ENCODE measurements at places on chromosomes 6 and 20.
A peak's percentile ranks its signal among the peaks of the same experiment; 100 is the strongest.

- DNase-seq, result no peak
These were observed 87.3 kb upstream of the TULP1 start for GRCh38 chr6:35599761-35600658.

DNA sequence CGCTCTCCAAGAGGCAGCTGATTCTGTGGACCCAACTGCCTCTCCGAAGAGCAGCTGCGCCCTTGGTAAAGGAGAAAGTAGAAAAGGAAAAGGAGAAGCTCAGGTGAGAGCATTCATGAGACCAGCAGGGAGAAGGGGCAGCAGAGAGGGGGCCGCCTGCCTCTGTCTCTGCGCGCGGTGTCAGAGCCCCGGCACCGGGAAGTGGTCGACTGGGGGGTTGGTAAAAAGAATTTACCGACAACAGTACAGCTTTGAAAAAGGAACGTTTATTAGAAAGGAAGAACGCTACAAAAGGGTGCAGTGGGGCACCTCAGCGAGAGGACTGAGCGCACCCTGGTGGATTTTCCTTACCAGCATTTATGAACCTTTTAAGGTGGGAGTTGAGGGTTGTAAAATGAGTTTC, 61.9 kb downstream of the GPR6 start:
- DNase-seq, result peak; percentile 52

DNA sequence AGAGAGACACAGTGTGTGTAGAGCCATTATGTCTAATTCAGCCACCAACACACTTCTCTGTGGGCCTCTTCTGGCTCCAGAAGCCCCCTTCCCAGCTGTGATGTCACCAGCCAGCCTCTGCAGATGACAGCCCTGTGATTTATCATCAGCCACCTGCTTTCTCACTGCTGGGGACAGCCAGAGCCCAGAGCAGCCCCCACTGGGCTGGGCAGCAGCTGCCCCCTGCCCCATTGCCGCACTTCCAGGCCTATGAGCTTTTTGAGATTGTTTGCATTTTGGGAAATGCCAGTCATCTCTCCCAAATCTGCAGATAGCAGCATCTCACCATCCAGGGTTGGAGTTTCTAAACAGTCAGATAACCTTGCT, 21.9 kb upstream of the STX16 start:
- DNase-seq, result no peak

DNA sequence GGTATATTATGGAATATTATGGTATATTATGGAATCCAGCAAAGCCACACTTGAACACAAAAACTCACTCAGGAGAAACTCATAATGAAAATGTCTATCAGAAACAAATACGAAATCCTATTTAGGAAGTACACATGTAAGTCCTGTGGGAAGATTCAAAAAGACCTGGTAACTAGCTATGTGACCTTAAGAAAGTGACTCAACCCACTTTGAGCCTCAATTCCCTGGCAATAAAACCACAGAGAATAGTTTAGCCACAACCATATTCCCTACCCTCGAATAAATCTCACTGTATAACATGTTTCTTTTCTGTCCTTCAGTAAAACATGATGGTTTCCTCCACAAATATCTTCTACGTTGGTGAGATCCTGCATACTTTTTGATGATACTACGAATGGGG, 56.4 kb downstream of the ZMYND8 start:
- no peak for DNase-seq

All from stimulated activated CD8-positive, alpha-beta memory T cell treated with anti-CD3 and anti-CD28 coated beads, Interleukin-4, amount 100 ng/mL, for 48 hours (primary cell).